IPS DF 19.7 (cell line): ENCODE measurements at places on chromosomes 12 and 14.
A peak's percentile ranks its signal among the peaks of the same experiment; 100 is the strongest.

GRCh38 chr12:126608607-126609175 lies 1543.5 kb downstream of the AACS start:
- DNase-seq = no peak

DNA sequence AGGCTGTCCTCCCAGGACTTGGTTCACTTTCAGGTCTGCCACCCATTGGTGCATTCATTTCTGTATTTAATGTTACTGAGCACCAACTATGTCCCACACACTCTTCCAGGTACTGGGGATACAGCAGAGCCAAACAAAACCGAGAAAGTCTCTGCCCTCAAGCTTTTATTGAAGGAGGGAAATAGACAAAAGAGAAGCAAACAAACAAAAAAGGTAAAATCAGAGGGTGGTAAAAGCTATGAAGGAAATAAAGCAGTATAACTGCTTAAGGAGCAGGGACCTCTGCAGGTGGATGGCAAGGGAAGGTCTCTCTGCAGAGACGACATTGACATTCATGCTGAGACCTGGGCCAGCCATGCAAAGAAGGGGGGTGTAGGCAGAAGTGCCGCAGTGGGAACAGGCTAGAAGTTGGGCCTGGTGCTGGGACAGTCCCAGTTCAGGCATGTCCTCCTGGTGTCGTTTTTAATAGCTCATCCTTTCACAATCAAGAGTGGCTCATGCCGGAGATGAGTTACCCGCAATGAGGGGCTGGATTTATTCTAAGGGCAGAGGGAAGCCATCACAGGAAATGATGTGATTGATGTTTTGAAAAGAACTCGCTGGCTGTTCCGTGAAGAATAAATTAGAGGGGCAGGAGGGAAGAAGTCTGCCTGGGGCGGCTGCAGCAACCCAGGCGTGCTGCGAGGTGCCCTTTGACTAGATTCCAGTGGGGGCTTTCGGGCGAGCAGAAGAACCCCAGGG lies 72.8 kb downstream of the IRF2BPL start:
- DNase-seq = no peak

DNA sequence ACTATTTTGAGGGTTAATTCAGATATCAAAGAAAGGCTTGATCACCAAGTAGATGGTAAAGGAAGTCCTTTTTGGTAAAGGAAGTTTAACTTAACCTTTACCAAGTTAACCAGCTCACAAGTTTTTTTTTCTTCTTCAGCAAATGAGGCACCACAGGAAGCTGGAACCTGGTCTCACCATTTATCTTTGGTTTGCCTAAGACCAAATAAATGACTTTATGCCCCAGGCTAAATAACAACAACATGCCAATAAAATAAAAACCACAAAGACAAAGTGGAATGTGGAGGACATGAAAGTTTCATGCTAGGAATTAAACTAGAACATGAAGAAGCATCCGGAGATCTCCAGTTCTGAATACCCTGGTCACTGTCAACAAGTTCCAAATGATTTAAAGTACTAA lies 116.8 kb upstream of the PRICKLE1 start:
- no peak for DNase-seq

GRCh38 chr14:22984959-22985658 lies 2.8 kb upstream of the AJUBA start:
- no peak for DNase-seq

- DNase-seq = no peak
Measured at GRCh38 chr12:20601668-20602280, 93.4 kb upstream of the SLCO1C1 start.

- no peak for DNase-seq
Measured at GRCh38 chr12:1946296-1946695, 27.8 kb upstream of the CACNA2D4 start.

- no peak for DNase-seq
Measured at GRCh38 chr12:51293696-51294095, 23.5 kb upstream of the SMAGP start.

- DNase-seq = no peak
Measured at GRCh38 chr12:100058482-100059029, 73.8 kb upstream of the ANKS1B start.

- DNase-seq = no peak
Measured at GRCh38 chr12:43095669-43096280, 456.2 kb downstream of the ADAMTS20 start.

GRCh38 chr12:33794954-33795353 lies 227.3 kb upstream of the ALG10 start:
- DNase-seq = peak; percentile 5

- DNase-seq = no peak
Measured at GRCh38 chr12:111367661-111368221, 1.2 kb downstream of the PHETA1 start.

- no peak for DNase-seq
Measured at GRCh38 chr12:96343347-96343954, 56.8 kb downstream of the CDK17 start.

GRCh38 chr14:32932302-32932913 lies 6.3 kb upstream of the NPAS3 start:
- DNase-seq = no peak

DNA sequence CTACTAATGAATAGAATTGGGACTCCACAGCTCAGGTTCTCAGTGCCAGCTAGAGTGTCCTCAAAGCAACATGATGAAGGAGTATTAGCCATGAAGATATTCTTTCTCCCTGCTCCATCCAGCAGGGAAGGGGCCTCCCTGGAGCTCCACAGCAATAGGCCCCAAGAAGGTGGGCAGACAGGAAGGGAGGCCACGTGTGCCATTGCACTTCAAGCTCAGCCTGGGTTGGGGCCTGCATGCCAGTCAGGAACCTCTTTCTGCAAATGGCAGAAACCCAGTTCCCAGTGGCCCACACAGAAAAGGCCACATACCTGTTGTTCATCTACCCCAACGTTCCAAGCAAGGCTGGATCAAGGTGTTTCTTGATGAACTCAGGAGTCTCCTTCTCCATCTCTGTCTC lies 357.5 kb upstream of the SFSWAP start:
- DNase-seq = no peak

- DNase-seq = no peak
Measured at GRCh38 chr12:120468821-120469449, 613 bp downstream of the SRSF9 start.

GRCh38 chr12:9388379-9388778 lies 180.2 kb upstream of the PZP start:
- DNase-seq = no peak

- no peak for DNase-seq
Measured at GRCh38 chr12:106671840-106672239, 89.0 kb downstream of the RFX4 start.

DNA sequence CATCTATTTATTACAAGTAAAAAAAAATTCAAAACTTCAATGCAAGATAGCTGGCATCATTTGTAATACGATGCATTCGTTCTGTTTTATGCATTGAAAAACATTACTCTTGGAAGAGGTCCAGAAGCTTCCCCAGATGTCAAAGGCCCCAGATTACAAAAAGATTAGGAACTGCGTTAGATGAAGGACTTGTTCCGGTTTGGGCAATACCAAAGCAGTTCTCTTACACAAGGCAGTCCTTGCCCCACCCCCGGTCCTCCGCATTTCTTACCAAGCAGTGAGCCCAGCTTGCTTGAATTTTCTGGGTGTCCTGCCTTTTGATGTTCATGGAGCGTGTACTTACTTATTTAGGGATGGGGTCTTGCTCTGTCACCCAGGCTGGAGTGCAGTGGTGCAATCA lies 4.8 kb upstream of the HVCN1 start:
- no peak for DNase-seq

GRCh38 chr12:117587631-117588287 lies 226.3 kb upstream of the NOS1 start:
- DNase-seq = peak; percentile 30

DNA sequence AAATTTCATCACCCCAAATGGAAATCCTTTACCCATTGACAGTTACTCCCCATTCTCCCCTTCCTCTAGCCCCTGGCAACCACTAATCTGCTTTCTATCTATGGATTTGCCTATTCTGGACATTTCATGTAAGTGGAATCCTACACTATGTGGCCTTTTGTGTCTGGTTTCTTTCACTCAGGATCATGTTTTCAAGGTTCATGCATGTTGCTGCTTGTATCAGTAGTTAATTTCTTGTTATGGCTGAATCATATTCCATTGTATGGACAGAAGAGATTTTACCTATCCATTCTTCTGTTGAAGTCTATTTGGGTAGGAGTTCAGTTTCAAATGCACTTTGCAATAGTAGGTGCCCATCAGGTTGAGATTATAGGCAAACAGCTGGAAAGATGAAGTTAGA lies 1.4 kb downstream of the RFC5 start:
- no peak for DNase-seq

- DNase-seq = no peak
Measured at GRCh38 chr14:24483604-24484252, 24.3 kb downstream of the CMA1 start.

GRCh38 chr12:26212396-26212795 lies 17.0 kb downstream of the SSPN start:
- no peak for DNase-seq

GRCh38 chr14:105939810-105940508 lies 413.6 kb downstream of the TMEM121 start:
- DNase-seq = no peak

GRCh38 chr14:89325299-89325883 lies 91.6 kb downstream of the FOXN3 start:
- DNase-seq = no peak

DNA sequence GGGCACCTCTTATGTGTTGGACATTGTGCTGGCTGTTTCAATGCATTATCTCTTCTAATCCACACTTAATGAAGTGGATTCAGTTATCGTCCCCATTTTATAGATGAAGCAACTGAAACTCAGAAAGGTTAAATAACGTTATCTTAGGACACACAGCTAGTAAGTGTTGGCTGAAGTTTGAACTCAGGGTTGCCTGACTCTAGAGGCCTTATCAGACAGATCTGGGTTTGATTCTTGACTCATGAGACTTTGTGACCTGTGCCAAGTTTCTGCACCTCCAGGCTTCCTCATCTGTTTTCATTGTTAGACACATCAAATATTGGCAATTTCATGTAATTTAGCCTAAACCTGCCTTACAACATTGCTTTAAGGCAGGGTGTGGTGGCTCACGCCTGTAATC lies 18.2 kb upstream of the IRF2BPL start:
- DNase-seq = no peak

DNA sequence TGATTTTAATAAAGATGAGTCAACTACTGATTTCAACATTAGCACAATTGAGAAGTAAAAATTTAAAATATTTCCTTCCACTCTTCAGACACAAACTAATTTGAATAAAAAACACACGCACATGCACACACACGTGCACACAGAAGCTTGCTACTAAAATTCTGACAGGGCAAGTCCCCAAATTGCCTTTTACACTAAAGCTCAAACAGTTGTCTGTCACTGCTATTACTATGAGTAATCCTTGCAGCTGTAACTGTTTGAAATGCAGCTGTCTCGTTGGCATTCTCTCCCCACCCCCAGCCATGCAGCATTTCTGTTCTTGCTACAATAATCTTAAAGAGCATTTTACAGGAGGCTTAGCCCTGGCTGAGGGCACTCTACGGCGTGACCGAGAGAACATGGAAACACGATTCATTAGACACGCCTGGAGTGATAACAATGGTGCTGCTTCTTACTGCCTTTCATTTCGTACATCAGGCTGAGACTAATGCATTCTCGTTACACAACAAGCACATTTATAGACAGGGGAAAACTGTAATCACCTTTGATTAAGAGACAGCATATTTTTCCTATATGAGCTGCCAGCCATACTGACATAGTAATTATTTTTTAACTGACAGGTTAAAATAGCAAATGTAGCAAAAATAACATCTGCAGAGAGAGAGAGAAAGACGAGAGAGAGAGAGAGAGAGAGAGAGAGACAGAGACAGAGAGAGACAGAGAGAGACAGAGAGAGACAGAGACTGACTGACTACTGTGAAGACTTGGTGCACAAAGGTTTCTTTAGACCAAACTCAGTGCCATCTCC lies 153.8 kb downstream of the MED13L start:
- no peak for DNase-seq

DNA sequence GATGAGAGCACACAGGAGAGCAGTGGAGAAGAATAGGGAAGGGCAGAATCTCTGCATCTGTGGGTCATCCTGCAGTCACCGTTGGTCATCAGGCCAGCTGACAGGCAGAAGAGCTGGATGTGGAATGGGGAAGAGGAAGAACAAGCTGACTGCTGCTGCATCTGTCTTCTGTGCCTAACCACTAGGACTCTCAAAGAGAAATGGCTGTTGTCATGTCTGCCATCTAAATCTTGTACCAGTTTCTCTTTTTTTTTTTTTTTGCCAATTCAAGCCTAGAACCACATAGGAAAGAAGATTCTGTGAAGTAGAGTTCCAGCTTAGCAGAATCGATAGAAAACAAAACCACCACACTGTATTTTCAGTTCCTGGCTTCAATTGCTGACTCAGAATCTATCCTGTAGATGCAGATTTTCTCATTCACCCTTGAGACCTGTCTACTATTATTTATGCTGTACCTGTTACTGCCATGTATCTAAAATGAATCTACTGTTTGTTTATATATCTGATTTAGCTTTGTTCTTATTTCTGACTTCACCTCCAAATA lies 421.9 kb upstream of the PRICKLE1 start:
- no peak for DNase-seq

- no peak for DNase-seq
Measured at GRCh38 chr12:96587691-96588090, 98.3 kb downstream of the CFAP54 start.

GRCh38 chr14:43896044-43896443 lies 611.0 kb downstream of the FSCB start:
- no peak for DNase-seq

- no peak for DNase-seq
Measured at GRCh38 chr12:112091563-112091962, 17.0 kb downstream of the NAA25 start.

GRCh38 chr14:73472185-73473114 lies 14.1 kb upstream of the NUMB start:
- DNase-seq = no peak

GRCh38 chr12:47901063-47901717 lies 3.6 kb downstream of the VDR start:
- no peak for DNase-seq

DNA sequence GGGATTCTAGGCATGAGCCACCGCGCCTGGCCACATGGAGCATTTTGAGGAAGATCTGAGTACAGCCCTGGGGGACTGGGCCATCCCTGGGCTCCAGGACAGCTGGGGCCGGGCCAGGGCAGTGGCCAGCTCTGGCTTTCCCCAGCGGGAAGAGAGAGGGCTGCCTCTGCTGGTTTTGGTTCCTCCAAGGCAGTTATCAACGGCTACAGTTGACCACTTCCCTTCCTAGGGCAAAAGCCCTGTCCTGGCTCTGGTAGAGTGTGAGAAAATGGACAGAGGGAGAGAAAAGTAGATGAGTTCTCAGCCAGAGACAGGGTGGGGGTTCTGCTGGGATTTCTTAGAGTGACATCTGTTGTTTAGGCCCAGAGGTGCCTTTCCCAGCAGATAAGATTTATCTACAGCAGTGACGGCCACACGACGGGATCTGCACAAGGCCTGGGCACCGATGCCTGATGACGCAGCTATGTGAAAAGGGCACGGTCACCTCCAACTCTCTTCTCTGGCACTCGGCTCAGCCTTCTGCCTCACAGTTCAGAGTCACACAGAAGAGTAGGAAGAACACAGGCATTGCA lies 5.5 kb upstream of the HVCN1 start:
- DNase-seq = no peak
